Dermis lymphatic vessel endothelial cell (primary cell): ENCODE measurements at places on chromosomes 16 and 17. TPM values are rescaled to one million over a fixed set of nuclear protein-coding genes. Genes with fewer than 3 reads are reported as not detected.

Gene NPIPA8
- total RNA-seq: not detected in 2 replicates

Gene OR3A2
- total RNA-seq: not detected in 2 replicates

Gene ATP1B2
- not detected in 2 replicates for total RNA-seq

Gene CCL1
- total RNA-seq: not detected in 2 replicates

Gene TRPV3
- under 0.01 TPM in 1 of 2 replicates, not detected in the other for total RNA-seq
